Keratinocyte (primary cell): ENCODE measurements at places on chromosomes 3 and 15. TPM values are rescaled to one million over a fixed set of nuclear protein-coding genes. Genes with fewer than 3 reads are reported as not detected.

TM4SF18 gene
- not detected in 3 replicates for polyA plus RNA-seq

RAD51 gene
- polyA plus RNA-seq, result 2.0 to 7.4 TPM (median 6.9 TPM) in 3 replicates

TM4SF1 gene
- 274 to 375 TPM (median 323 TPM) in 3 replicates for polyA plus RNA-seq

DET1 gene
- 1.1 to 1.8 TPM (median 1.7 TPM) in 3 replicates for polyA plus RNA-seq

SLC12A8 gene
- polyA plus RNA-seq, result 6.9 to 10.1 TPM (median 9.2 TPM) in 3 replicates

KNL1 gene
- polyA plus RNA-seq, result 1.2 to 6.9 TPM (median 4.7 TPM) in 3 replicates

ZNF621 gene
- polyA plus RNA-seq, result 10.3 to 14.4 TPM (median 14.3 TPM) in 3 replicates

CPEB1 gene
- polyA plus RNA-seq, result 0.09 to 0.18 TPM (median 0.16 TPM) in 3 replicates

IQCF5 gene
- polyA plus RNA-seq, result not detected in 3 replicates

ARPIN gene
- polyA plus RNA-seq, result 6.2 to 10.1 TPM (median 9.0 TPM) in 3 replicates

COL7A1 gene
- 59.4 to 91.3 TPM (median 74.4 TPM) in 3 replicates for polyA plus RNA-seq

LRRC31 gene
- not detected in 3 replicates for polyA plus RNA-seq

DNA sequence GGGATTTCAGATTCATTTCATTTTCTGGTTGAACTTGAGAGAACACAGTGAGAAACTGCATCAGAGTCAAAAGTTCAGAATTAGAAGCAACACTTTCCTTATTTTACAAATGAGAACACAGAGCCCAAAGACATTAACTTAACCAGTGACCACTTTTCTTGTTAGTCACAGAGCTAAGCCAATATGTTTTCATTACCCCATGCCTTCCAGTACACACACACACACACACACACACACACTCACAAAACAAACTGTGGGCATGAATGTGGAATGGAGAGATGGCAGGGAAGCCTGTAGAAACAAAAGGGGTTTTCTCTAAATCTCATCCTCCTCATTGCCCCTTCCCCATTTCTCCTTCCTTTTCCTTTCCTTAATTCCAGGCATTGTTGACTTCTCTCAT, 267.4 kb upstream of the GADL1 start:
- H3K36me3 ChIP-seq, result no peaks in the 10 kb centered on the region
- no peak overlapping the region for H3K4me3 ChIP-seq
- DNase-seq, result no peak
- H3K27me3 ChIP-seq, result no peaks in the 10 kb centered on the region
- peaks cover 20% of the 10 kb centered on the region for H3K4me1 ChIP-seq

GRCh38 chr3:183211352-183211751, 41.7 kb upstream of the B3GNT5 start:
- H3K4me1 ChIP-seq, result peaks cover 10% of the 10 kb centered on the region
- H3K36me3 ChIP-seq, result no peaks in the 10 kb centered on the region
- no peaks in the 10 kb centered on the region for H3K27me3 ChIP-seq
- no peak overlapping the region for H3K27ac ChIP-seq

- H3K36me3 ChIP-seq, result no peaks in the 10 kb centered on the region
- no peaks in the 10 kb centered on the region for H3K4me1 ChIP-seq
- DNase-seq, result no peak
- no peak overlapping the region for H3K27ac ChIP-seq
- H3K4me3 ChIP-seq, result no peak overlapping the region
Observed at GRCh38 chr15:77607111-77607893, 25.4 kb downstream of the LINGO1 start.

DNA sequence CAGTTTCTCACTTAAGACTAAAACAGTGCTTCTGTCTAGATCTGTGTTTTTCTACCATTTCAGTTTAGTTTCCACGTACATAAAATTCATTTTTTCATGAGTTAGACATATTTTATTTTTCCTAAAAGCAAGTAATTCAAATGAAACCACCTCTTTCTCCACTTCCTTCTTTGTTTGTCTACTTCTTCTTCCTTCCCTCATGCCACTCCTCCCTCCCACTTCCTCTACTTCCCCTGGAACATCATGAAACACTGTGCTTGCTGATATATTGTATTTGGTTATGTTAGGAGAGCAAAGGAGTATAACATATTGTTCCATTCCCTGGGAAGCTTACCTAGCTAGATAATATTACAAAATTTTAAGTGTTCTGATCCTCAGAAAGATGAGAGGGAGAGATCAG, 36.7 kb upstream of the GOLGA8B start:
- no peak overlapping the region for H3K27ac ChIP-seq
- H3K4me3 ChIP-seq, result no peak overlapping the region
- DNase-seq, result no peak
- H3K36me3 ChIP-seq, result no peaks in the 10 kb centered on the region

DNA sequence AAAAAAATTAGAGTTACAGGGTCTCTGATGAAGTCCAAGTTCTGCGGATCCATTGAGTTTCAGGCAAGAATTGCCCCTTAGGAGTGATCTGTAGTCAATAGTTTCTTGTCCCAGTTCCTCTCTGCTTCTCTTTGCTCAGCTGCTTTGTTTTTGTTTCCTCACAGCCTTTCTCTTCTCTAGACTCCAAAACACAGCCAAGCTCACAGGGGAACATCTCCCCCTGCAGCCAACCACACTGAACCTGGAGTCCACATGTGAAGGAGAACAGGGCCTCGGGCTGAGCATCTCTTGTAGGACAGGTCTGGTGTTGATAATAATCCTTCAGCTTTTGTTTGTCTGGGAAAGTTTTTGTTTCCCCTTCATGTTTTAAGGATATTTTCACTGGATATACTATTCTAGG, 202.6 kb upstream of the ATP10A start:
- H3K4me3 ChIP-seq, result no peak overlapping the region
- no peak for DNase-seq
- H3K4me1 ChIP-seq, result no peaks in the 10 kb centered on the region
- H3K27ac ChIP-seq, result no peak overlapping the region

DNA sequence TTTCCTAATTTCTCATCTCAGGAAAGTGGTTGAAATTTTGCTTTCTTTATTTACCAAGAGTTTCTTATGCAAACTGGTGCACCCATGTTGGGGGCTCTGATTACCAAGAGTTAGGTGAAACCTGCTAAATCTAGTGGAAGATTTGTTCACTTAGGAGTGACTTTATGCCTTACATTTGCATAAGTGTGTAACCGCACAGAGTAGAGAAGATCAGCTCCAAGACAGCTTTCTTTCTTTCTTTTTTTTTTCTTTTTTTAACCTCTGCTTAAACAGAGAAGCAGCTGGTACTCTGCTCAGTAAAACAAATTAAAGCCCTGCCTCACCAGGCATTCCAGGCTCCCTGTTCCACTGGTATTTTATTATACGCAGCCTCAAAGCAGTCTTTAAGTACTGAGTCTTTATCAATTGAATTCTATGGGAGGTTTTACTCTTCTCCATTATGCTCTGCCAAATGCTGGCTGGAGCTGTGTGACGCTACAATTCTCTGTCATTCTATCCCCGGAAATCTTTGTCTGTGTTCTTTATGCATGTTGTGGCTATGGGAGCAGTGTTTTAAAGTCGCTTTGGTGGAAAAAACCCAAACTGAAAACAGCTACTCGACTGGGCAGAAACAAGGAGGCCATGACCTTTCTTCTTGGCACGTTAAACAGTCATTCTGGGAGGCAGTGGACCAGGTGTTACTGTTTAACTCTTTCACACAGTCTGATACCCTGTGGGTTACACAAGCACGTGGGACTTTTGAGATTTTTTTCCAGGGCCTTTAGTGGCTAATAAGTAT, 55.2 kb upstream of the GBE1 start:
- H3K27ac ChIP-seq, result no peak overlapping the region
- DNase-seq, result no peak
- H3K27me3 ChIP-seq, result no peaks in the 10 kb centered on the region
- H3K4me3 ChIP-seq, result no peak overlapping the region

DNA sequence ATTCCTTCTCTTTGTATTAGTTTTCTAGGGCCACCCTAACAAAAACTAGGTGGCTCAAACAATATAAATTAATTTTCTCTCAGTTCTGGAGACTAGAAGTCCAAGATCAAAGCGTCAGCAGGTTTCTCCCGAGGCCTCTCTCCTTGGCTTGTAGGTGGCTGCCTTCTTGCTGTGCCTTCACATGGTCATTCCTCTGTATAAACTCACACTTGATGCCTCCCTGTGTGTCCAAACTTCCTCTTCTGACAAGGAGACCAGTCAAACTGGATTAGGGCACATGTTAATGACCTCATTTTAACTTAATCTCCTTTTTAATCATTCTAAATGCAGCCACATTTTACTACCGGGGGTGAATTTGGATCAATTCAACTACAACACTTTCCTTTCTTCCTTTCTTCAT, 691.1 kb downstream of the DIPK2A start:
- H3K36me3 ChIP-seq, result no peaks in the 10 kb centered on the region
- H3K4me3 ChIP-seq, result no peak overlapping the region
- no peak overlapping the region for H3K27ac ChIP-seq
- H3K4me1 ChIP-seq, result no peaks in the 10 kb centered on the region
- DNase-seq, result no peak
- no peaks in the 10 kb centered on the region for H3K27me3 ChIP-seq

DNA sequence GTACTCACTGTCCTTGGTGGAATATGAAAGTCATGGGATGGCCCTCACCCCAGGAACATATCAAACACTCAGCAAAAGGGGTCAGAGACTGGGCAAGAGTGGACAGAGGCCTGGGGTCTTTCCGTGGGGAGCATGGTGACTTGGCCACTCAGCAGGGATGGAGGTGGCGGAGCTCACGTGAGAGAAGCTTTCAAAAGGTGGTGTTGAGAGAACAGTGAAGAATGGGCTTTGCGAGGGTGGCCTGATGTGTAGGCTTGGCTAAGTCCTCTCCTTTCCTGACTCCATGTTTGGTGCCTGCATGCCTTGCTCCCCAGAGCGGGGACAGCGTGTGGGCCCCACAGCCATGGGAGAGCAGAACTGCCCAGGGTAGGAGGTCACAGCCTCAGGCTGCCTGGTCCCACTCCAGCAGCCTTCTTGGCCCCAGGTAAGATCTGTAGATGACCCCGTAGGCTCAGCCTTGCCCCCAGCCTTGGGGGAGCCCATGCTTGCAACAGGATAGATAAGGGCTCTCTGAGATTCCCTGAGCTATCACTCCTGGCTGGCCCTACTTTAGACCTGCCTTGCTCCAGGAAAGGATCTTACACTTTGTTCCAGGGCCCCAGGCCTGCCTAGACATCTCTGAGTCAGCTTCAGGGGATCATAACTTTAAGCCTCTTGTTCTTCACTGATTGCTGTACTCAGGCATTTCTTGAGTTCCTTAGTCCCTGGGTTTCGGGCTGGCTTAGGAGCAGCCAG, 17.0 kb downstream of the RPLP1 start:
- DNase-seq, result no peak
- no peaks in the 10 kb centered on the region for H3K36me3 ChIP-seq
- no peaks in the 10 kb centered on the region for H3K27me3 ChIP-seq
- H3K4me3 ChIP-seq, result no peak overlapping the region

GRCh38 chr3:31095255-31095654, 200.8 kb upstream of the GADL1 start:
- H3K27me3 ChIP-seq, result no peaks in the 10 kb centered on the region
- H3K36me3 ChIP-seq, result no peaks in the 10 kb centered on the region
- H3K4me3 ChIP-seq, result no peak overlapping the region
- peaks cover 7% of the 10 kb centered on the region for H3K4me1 ChIP-seq

DNA sequence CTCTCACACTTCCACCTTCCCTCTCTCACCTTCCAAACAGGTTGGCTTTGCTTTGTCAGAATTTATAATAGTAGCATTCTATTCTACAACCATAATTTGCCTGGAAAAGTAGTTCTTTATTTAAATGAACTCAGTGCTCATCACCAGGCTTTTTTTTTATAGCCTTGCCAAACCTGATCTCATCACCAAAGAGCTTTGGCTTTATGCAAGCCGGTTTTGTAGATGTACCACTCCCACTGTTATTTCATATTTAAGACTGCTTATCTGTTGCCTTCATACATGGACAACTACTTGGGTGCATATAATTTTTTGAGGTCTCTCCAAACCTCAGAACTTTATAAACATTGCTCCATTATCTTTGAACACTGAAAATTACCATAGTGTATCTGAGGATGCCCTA, 246.1 kb upstream of the PPP2R3A start:
- no peaks in the 10 kb centered on the region for H3K27me3 ChIP-seq
- DNase-seq, result no peak
- H3K4me1 ChIP-seq, result no peaks in the 10 kb centered on the region
- no peaks in the 10 kb centered on the region for H3K36me3 ChIP-seq

DNA sequence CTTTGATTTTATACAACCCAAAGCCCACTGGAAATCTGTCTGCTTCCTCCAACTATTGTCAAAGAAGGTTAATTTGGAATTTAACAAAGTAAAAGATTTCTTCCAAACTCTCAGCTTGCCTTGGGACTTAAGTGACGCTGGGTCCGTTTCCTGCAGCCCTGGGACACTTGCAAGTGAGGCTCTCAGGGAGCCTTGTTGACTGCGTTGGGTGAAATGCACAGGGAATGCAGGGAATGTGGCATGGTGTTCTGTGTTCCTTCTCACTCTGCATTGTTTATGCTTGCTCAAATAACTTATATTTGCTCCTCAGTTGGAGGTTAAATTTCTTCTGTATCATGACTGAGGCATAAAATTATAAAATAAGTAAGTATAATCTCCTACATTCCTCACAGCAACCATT, 60.9 kb upstream of the TJP1 start:
- no peaks in the 10 kb centered on the region for H3K36me3 ChIP-seq
- H3K4me3 ChIP-seq, result no peak overlapping the region
- H3K27me3 ChIP-seq, result no peaks in the 10 kb centered on the region
- no peaks in the 10 kb centered on the region for H3K4me1 ChIP-seq
- no peak for DNase-seq

GRCh38 chr3:57937092-57937491, 71.1 kb upstream of the FLNB start:
- H3K4me1 ChIP-seq, result no peaks in the 10 kb centered on the region
- DNase-seq, result no peak
- no peak overlapping the region for H3K27ac ChIP-seq
- H3K4me3 ChIP-seq, result no peak overlapping the region

- no peaks in the 10 kb centered on the region for H3K36me3 ChIP-seq
- H3K27me3 ChIP-seq, result no peaks in the 10 kb centered on the region
- no peak overlapping the region for H3K4me3 ChIP-seq
- no peak for DNase-seq
- peaks cover 21% of the 10 kb centered on the region for H3K4me1 ChIP-seq
Observed at GRCh38 chr15:95556225-95556624, 774.3 kb upstream of the NR2F2 start.

- H3K36me3 ChIP-seq, result no peaks in the 10 kb centered on the region
- no peak overlapping the region for H3K4me3 ChIP-seq
- DNase-seq, result no peak
- peaks cover 6% of the 10 kb centered on the region for H3K27me3 ChIP-seq
- H3K27ac ChIP-seq, result no peak overlapping the region
Observed at GRCh38 chr3:124172283-124172682, 180.4 kb upstream of the ROPN1 start.

DNA sequence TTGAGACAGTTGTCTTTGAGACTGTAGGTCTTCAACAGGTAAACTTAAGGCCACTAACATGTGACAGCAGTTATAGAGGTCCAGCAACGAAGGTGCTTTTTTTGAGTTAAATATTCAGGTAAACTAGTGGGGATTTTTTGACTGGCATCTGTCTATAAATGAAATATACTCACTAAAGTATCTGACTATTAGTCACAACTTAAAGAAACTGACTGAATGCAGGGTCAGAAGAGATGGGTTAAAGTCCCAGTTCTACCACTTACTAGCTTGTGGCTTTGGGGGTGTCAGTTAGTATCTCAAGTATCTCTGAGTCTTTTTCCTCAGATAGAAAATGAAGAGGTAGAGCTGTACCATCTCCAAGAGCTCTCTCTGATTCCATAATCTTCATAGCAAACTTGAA, 18.0 kb downstream of the MIX23 start:
- no peak overlapping the region for H3K27ac ChIP-seq
- no peaks in the 10 kb centered on the region for H3K27me3 ChIP-seq
- no peak overlapping the region for H3K4me3 ChIP-seq
- H3K4me1 ChIP-seq, result no peaks in the 10 kb centered on the region
